DMS153 (cell line): ENCODE measurements at places on chromosomes 1 and 21.

GRCh38 chr1:9280015-9280860 is 12.5 kb upstream of the SPSB1 start:
- peak; percentile 5 for DNase-seq

DNA sequence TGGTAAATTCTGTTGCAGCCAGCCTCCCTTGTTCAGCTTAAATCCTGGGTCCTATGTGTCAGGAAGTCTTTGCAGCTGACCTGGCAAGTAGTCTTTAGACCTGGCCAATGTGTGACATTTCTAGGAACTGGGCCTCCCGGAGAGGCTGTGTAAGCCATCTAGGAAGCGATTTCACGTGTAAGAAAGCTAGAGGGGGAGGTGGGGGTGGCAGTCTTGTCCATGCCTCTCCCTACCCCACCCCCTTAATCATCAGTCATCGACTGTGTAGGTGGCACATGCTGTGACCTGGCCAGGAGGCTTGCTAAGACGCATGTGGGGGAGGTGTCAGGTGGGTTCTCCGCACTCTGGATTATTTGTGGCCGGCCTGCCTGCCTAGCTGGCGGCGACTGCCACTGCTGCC is 8.4 kb downstream of the C1orf226 start:
- no peak for DNase-seq

GRCh38 chr1:60402816-60403215 is 329.2 kb upstream of the C1orf87 start:
- DNase-seq = no peak

DNA sequence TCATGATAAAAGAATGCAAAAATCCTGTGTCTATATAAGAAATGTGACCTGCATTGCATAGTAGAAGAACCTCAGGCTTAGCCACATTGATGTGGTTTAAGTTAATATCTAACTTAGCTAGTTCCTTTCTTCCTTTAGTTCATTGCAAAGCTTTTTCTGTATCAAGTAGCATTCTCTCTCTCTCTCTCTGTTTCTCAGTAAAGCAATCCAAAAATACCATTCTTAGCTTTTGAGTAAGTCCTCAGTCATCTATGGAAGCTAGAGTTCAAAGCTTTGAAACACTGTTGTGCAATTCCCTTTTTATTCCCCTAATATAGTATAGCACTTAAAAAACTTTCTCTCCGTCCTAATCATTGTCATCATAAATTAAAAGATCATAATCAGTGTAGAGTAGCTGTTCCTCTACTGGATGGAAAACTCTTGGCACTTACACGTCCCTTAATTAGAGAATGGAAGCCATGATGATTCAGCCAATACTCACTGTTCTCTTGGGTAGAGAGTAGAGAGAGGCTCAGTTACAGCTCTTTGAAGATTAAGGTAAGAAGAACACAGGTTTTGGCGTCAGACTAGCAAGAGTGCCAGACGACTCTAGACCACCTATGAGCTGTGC is 350.3 kb upstream of the LYPLAL1 start:
- no peak for DNase-seq

DNA sequence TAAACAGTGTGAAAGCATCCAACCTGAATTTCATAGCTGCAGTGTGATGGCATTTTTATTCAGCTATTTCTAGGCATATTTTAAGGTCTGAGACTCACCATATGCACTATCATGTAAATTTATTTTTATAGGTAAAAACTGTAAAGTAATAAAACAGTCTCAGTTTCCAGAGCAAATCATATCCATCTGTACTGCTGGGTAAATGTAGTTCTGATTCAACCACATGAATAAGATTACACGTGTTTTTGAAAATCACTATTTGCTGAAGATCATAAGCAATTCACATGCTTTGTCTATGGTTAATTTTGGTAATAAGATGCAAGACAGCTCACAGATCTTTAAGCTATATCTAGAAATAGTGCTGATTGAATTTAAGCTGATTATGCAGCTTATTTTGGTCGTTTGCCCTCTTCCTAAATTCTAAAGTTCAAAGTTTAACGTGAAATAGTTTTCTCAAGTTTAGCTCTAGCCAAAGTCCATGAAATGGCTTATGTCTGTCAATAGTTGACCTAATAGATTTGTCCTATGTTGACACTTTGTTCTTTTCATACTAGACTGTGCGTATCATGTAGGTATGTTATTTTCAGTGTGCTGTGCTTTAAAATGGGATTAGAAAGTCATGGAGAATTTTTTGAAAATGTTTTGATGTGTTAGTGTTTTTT is 489.0 kb downstream of the USP25 start:
- DNase-seq = no peak

- DNase-seq = no peak
Observed at GRCh38 chr1:228211531-228212414, 3.9 kb downstream of the OBSCN start.

- DNase-seq = no peak
Observed at GRCh38 chr1:75174031-75174760, 40.0 kb downstream of the LHX8 start.

DNA sequence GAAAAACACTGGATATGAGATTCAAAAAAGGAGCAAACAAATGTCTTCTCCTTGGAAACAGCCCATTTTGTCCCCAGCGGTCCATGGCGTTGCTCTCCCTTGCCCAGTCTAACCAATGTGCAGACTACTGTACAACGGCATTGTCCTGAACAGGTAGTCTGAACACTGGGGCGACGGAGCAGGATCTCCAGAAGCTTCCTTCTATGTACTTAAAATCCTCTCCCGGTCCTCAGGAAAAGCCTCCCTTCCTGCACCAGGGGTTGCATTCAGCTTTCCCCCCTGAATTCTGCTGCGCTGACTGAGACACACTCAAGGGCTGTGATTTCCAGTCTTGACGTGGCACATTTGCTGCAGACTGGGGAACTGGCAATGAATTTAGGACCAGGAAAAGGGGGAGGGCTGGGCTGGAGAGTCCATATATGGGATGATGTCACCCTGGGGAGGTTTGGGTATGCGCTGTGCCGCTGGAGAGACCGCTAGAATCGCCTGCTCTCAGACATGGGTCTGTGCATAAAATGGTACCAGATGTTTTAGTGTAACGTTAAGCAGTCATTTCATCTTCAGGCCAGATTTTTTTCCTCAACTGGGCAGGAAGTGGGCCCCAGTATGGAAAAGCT is 275.9 kb upstream of the C1orf105 start:
- no peak for DNase-seq

DNA sequence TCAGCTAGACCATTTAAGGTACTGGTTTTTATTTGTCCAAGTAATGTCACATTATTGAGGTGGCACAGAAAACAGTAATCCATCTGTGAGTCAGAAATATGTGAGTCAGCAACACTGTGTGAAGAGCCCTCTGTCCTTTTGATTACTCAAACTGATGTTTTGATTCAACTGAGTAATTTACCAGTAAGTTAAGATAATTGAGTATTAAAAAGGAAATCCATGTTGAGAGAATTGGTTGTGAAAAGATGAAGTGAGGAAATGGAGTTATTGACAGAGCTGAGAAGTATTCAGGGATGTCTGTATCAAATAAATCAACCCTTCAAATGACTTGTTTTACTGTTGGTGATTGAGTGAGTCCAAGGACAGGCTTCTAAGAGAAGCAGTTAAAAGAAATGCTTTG is 302.7 kb upstream of the SGIP1 start:
- DNase-seq = peak; percentile 80

GRCh38 chr1:220012259-220012658 is 34.0 kb downstream of the EPRS1 start:
- DNase-seq = no peak

DNA sequence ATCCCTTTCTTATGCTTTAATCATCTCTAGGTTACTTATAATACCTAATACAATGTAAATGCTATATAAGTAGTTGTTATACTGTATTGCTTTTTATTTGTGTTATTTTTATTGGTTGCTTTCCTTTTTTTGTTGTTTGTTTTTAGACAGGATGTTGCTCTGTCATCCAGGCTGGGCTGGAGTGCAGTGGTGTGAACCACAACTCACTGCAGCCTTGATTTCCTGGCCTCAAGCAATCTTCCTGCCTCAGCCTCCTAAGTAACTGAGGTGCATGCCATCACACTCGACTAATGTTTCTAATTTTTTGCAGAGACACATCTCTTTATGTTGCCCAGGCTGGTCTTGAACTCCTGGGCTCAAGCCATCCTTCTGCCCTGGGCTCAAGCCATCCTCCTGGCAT is 26.9 kb downstream of the KRTAP19-8 start:
- DNase-seq = no peak

DNA sequence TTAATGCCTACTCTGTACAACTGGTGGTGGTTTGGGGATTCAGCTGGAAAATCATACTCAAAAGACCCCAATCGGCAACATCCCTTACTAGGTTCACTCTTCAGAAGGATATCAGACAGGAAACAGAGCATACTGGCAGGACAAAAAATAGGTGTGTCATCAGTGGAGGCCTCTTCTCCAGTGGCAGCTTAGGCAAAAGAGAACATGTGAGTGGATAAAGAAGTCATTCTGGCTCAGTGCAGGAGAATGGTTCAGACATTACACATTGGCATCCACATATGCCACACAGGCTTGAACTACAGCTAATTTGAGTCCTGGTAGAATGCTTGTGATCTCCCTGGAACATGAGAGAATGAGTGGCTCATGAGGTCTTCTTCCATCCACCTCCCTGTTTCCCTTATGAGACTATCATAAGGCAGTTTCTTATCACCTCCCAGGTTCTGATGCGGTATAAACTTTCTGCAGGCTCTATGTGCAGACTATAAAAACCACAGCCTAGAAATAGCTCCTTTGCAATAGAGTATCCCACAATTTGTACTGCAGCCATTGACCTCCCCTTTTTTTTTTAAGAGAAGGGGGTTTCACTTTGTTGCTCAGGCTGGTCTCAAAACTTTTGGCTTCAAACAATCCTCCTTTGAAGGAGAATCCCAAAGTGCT is 24.7 kb downstream of the VAMP4 start:
- DNase-seq = no peak

DNA sequence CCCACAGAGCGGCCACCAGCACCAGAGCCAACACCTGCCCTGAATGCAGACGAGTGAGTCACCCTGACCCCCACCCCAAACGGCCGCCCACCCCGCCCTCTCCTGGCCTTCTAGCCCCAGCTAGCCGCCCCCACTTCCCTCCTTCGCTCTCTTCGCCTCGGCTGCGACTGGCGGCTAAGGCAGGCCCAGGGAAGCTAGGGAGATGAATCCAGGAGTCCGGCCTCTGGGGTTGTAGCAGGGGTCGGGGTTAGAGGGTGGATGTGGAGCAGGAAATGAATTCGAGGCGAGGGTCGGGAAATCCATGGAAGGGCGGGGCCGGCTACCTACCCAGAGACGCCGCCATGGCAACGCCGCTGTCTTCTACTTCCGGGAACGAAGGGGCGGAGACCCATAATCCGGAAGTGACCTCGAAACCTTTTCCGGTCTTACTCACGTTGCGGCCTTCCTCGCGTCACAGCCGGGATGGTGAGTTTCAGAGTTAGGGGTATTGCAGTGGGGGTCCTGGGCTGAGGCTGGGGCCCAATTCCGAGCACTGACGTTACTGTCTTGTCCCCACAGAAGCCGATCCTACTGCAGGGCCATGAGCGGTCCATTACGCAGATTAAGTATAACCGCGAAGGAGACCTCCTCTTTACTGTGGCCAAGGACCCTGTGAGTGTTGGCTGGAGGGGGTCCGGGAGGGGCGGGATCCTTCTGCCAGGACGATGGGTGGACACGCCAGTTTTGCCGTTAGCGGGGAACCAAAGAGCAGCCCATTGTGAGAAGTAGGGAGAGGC is at the start of the genes EIF3I and TMEM234:
Gene EIF3I, plus strand, starts transcription at position 428 of the 776 bp plus-strand sequence. Its CDS starts 35 bp downstream, at position 463.
Gene TMEM234, minus strand, starts transcription at position 374 of the 776 bp plus-strand sequence. Its CDS starts 31 bp downstream, at position 343.
- DNase-seq = peak; percentile 94

DNA sequence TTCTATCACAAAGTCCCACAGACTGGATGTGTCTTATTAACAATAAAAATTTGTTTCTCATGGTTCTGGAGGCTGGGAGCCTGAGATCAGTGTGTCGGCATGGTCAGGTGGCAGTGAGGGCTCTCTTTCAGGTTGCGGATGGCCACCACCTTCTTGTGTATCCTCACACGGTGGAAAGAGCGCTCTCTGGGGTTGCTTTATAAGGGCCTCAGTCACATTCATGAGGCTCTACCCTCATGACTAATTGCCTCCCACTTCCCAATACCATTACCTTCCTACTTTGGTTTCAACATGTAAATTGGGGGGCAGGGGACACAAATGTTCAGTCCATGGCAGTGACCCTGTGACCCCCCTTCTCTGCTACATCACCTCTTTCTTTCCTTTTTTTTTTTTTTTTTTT is 20.7 kb upstream of the MX1 start:
- no peak for DNase-seq

GRCh38 chr21:45543371-45543709 is 1.1 kb upstream of the SLC19A1 start:
- no peak for DNase-seq

DNA sequence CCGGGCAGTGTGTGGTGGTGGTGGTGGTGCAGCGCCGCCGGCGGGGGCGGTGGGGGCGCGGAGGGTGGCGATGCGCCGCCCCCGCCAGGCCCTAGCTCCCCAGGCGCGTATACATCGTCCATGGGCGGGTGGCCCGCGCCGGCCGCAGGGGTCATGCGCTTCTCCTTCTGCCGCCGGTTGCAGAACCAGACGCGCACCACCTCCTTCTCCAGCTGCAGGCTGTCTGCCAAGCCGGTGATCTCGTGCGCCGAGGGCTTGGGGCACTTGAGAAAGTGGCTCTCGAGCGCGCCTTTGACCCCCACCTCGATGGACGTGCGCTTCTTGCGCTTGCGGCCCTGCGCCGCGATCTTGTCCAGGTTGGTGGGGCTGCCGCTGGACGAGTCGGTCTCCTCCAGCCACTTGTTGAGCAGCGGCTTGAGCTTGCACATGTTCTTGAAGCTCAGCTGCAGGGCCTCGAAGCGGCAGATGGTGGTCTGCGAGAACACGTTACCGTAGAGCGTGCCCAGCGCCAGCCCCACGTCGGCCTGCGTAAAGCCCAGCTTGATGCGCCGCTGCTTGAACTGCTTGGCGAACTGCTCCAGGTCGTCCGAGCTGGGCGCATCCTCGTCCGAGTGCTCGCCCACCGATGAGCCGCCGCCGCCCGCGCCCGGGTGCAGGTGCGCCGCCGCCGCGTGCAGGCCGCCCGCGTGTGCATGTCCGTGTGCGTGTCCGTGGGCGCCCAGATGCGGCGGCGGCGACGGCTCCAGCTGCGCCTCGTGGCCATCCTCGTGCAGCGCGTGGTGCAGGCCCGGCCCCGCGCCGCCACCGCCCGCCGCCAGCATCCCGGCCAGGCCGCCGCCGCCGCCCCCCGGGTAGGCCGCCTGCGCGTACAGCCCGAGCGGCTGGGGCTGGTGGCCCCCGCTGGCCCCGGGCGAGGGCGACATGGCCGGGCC is 926 bp downstream of the POU3F1 start:
- no peak for DNase-seq
